ENCODE measurements at places on chromosomes 4 and X. TPM values are rescaled to one million over a fixed set of nuclear protein-coding genes. Genes with fewer than 3 reads are reported as not detected.

Gene TACC3
- polyA plus RNA-seq = 38.7 TPM

Gene CENPI
- 0.09 TPM for polyA plus RNA-seq

Gene EDA2R
- polyA plus RNA-seq = not detected

Gene LGI2
- polyA plus RNA-seq = not detected

Gene NXT2
- 17.2 TPM for polyA plus RNA-seq

Gene CT45A10
- polyA plus RNA-seq = not detected

Gene MID1
- not detected for polyA plus RNA-seq

Gene PLK4
- polyA plus RNA-seq = 1.1 TPM

Gene SUPT20HL1
- not detected for polyA plus RNA-seq

Gene PRDM5
- 0.94 TPM for polyA plus RNA-seq

Gene EGFL6
- polyA plus RNA-seq = not detected

Gene C1QTNF7
- 0.07 TPM for polyA plus RNA-seq

Gene BST1
- polyA plus RNA-seq = 0.49 TPM

Gene RBMX2
- polyA plus RNA-seq = 23.1 TPM

Gene WNK3
- 0.46 TPM for polyA plus RNA-seq

Gene MAGEA6
- polyA plus RNA-seq = not detected

Gene TEX13C
- not detected for polyA plus RNA-seq

Gene RHOXF2B
- polyA plus RNA-seq = not detected

Gene LRCH2
- not detected for polyA plus RNA-seq

Gene PHF8
- 12.0 TPM for polyA plus RNA-seq

Gene NKRF
- polyA plus RNA-seq = 4.8 TPM

Gene NUDT9
- 26.9 TPM for polyA plus RNA-seq

Gene HMGN5
- polyA plus RNA-seq = 3.6 TPM

Gene ARHGEF38
- not detected for polyA plus RNA-seq

Gene NEIL3
- not detected for polyA plus RNA-seq

Gene STATH
- polyA plus RNA-seq = not detected

Gene POU3F4
- not detected for polyA plus RNA-seq

Data from naive thymus-derived CD8-positive, alpha-beta T cell (primary cell).